ENCODE measurements at places on chromosomes 2 and 18.

DNA sequence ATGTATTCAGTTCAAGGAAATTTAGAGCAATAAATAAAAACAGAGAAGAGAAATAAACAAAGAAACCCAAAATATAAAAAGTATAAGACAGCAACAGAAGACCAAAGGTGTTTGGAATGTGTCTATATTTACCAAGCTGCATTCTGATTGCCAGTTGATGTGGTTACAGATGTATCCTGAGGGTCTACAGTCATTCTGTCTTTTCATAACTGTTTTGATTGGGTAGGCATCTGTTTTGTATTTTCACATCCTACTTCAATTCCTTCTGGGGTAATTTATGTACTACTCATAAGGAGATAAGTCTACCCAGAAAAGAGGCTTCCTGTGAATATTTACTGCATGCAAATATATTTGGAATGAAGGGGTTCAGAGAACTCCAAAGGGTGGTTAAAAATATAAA lies 596.8 kb upstream of the GCFC2 start:
- DNase-seq, result no peak

DNA sequence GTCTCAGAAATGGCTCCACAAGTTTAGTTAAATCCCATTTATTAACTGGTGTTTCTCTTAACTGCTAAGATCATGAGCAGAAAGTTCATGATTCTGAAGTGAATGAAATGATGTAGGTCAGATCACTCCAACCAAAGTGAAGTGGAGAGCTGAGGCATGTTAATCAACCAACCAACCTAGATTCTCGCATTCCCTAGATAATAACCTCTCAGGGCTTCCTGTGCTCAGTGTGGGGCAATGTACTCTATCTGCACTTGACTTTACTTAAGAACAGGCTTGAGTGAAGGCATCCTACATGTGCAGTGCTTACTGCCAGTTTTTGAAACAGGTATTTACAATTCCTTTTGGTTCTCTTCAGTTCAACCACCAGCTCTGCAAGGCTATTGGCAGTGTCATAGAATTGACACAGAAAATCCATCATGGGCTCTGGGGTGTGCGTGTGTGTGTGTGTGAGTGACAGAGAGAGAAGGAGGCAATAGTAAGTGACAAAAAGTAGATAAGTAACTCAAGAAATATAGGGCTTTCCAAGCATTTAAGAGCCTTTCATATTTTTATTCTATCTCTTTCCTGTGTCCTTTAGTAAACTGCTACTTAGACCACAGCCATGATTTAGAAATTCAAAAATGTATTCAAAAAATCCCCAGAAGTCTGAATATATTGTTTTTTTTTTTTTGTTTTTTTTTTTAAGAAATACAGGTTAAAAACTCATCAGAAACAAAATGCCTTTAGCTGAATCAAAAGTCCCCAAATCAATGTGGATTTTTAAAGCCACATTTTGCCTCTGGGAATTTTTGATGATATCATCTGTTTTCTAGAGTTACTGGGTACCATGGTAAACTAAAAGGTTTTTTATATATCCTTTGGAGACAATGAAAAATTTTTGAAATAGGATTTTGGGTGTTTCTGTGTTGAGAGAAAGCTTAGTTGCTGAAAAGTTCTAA lies 28.6 kb downstream of the DOCK10 start:
- no peak for DNase-seq

GRCh38 chr2:2703172-2703571 lies 372.1 kb upstream of the MYT1L start:
- no peak for DNase-seq

GRCh38 chr18:61784834-61785233 lies 108.0 kb downstream of the RNF152 start:
- DNase-seq, result no peak

DNA sequence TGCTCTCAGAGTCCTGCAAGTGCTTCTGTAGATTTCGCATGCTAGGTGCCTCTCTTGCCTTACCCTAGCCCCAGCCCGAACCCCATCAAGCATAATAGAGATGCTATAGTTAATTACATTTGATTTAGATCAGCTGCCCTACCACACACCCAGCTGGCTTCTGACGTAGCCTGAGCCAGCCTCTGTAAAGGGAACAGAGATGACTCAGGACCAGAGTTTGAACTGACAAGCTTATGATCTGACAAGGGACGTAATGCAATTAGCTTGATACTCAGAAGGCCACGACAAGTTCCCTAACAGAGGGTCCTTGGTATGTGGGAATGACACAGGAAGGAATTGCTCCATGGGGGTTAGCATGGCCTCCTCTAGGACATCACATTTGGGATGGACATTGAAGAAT lies 126.6 kb downstream of the LRATD1 start:
- DNase-seq, result no peak

DNA sequence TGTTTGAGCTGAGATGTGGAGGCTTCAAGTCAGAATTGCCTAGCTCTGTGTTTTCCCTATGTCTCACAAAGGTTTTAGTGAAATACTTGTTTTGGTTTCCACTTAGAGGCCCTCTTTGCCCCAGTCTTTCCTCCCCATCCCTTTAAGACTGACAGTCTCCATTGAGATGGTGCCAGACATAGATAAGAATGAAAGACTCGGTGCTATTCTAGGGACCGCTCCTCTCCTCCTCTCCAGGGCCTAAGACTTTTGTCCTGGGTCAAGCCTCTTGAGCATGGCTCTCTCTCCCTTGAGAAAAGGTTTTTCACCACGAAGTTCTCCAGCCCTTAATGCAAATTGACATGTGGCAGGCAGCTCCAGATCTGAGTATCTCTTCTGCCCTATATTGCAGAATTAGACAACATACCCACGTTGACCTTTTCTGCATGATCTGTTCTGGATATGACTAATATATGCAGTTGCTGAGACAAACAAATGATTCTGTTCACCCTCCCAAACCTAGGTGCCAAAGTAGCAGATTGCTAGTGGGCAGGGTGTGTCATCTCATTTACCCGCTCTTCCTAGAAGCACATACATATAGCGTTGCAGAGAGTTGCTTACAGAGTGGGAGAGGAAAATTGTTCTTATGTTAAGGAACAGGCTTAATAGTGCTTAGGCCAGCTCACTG lies 47.5 kb upstream of the ACSL3 start:
- DNase-seq, result no peak

DNA sequence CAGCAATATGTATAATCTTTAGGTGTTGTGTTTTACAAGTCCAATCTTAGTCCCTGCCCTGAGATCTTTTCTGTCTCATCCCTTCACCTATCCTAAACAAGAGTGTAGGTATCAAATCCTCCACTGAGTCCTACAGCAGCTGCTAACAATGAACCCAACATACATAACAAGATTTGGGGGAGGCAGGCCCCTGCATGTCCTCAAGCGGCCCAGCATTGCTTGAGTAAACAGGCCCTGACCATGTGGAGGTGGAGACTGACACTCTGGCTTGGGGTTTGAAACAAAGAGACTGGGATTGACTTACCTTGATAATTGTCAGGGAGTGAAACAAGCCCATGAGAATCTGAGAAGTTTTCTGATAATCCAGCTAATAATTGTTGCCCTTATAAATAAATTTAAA lies 213.4 kb downstream of the STK39 start:
- no peak for DNase-seq

DNA sequence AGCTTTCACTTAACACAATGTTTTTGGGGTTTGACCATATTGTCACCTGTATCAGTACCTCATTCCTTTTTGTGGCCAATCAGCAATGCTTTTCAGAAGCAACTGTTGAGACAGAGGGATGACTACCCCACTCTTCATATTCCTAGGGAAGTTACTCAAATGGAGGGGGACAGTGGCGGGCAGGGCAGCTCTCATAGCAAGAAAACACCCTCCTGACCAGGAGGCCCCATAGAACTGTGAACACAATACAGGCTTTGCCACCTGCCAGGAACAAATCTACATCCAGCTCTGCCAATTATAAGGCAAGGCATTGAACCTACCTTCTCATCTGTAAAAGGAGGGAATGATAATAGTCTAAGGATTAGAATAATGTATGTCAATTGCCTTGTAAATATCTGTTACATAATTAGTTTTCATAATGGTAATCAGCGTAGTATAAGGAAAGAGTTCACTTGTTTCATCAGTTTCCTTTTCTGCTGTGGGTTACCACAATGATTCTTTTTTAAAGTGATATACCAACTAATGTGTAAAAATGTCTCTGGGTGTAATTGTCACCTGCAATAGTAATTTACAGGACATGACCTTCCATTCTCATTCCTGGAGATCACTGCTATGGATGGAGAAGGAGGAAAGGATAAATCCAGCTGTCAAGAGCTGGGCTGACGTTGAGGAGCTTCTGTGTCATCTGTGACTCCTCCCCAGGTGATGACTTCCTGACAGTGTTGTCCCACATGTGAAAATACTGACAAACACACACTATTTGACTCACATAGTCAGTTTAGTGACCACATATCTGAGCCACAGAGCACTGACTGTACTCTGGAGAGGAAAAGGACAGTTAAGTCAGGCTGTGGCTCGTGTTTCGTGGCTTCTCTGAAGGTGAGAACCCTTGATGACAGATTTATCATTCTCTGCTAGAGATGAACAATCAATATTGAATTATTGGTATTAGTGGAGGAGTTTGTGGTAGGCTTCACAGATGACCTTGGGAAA lies 13.5 kb downstream of the ALPK2 start:
- peak; percentile 35 for DNase-seq

DNA sequence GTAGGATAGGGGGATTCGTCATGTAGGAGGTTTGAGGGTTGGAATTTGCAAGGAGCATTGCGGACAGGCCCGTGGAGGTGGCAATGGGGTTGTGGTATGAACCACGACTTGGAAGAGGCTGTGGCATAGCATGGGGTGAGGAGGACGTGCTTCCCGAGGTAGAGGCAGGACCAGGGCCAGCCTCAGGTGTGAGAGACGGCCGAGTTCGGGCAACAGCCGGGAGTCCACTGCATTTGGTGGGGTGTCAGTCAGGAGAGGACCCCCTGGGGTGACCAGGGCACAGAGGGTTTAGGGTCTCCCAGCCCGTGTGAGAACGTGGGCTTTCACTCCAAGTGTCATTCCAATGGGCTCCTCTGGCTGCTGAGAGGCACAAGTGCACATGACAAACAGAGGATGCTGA lies 339.0 kb downstream of the EIPR1 start:
- no peak for DNase-seq

GRCh38 chr2:46942143-46942526 lies 26.5 kb upstream of the MCFD2 start:
- DNase-seq, result peak; percentile 52

- no peak for DNase-seq
Measured at GRCh38 chr2:233692648-233693047, at the start of gene UGT1A6. Gene UGT1A6, plus strand, starts transcription at chr2:233692890. Its CDS starts 115 bp downstream, at chr2:233693005.

DNA sequence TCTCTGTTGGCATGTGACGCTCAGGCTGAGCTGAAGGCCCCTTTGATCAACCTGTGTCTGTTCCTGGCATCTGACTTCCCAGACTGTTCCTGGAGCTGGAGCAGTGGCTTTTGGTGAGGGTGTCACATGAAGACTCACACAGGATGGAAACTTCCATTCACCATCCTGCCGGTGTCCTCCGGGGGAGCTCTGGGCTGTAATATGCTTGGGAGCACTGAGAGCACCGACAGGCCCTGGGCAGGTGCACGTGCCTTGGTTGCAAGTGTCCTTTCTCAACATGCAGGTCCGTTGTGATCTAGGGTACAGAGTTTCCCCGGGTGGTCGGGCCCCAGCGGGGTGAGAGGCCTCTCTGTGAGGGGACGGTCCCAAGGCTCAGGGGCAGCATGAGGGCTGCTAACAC lies 24.8 kb upstream of the GBX2 start:
- no peak for DNase-seq

GRCh38 chr2:24409700-24410556 lies 49.6 kb upstream of the ITSN2 start:
- DNase-seq, result peak; percentile 17

GRCh38 chr2:160630801-160631590 lies 137.4 kb upstream of the RBMS1 start:
- no peak for DNase-seq

DNA sequence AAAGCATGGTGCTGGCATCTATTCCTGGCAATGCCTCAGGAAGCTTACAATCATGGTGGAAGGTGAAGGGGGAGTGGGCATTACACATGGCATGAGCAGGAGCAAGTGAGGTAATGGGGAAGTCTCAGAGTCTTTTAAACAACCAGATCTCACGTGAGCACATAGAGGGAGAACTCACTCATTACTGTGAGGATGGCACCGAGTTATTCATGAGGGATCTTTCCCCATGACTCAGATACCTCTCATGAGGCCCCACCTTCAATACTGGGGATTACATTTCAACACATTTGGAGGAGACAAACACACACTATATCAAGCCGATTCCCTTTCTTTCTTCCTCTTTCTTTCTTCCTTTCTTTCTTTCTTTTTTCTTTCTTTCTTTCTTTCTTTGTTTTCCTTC lies 47.9 kb upstream of the FANCL start:
- no peak for DNase-seq

DNA sequence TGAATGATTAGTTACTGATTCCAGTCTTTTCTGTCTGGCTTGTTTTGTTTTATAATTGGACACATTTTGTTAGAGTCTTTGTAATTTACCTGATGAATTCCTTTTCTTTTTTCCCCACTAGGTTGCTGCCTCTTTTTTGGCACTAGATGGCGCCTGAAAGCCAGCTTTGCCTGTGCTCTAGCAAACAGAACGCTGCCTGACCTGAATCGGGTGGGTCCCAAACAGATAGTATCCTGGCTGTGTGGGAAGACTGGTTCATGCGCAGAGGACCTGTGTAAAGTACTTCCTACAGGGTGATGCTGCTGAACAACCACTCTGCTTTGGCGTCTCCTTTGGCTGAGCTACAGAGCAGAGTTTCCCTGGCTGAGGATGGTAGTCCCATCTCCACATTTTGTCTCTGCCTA lies 288.2 kb downstream of the IKZF2 start:
- DNase-seq, result no peak

- no peak for DNase-seq
Measured at GRCh38 chr2:163246135-163246534, 407.6 kb upstream of the KCNH7 start.

DNA sequence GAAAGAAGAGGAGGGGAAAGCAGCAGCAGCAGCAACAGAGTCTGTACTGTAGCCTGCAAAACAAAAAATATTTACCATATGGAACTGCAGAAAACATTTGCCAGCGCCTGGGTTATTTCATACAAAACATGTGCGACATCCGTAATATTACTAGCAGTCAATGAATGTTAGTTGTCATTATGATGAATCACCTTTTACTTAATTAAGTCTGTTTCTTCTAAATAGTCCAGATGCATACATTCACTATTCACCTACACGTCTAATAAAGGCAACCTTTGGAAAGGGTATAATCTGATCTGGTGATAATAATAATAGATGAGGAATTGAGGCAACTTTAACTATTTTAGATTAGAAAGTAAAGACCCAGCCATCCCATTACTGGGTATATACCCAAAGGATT lies 426.3 kb upstream of the ST6GAL2 start:
- DNase-seq, result no peak

DNA sequence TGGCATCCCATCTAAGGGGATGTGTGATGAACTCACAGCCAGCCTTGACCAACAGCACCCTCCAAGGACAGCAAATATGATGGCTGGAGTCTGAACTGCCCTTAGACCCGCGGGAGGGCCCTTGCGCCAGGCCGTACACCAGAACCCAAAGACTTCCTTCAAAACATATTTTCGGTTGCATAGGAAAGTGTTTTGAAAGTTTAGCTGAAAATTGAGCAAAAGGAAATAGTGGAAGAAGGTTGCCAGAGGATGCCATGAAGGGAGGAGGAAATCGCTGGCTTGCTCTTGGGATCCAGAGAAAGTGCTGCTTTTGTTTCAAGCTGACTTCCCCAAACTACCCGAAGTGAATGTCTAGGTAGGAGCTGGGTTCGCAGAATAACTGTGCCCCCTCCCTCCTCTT lies 61.3 kb downstream of the IL1R2 start:
- DNase-seq, result no peak
